Pancreas (tissue), 10 donors: ENCODE measurements at places on chromosomes 4 and X.

- peaks cover 4% of the 10 kb centered on the region for H3K4me1 ChIP-seq
- DNase-seq: peak; percentile 71
- H3K27ac ChIP-seq: no peak overlapping the region
- no peaks in the 10 kb centered on the region for H3K27me3 ChIP-seq
Observed at GRCh38 chr4:1039493-1040343, 28.3 kb downstream of the FGFRL1 start.

DNA sequence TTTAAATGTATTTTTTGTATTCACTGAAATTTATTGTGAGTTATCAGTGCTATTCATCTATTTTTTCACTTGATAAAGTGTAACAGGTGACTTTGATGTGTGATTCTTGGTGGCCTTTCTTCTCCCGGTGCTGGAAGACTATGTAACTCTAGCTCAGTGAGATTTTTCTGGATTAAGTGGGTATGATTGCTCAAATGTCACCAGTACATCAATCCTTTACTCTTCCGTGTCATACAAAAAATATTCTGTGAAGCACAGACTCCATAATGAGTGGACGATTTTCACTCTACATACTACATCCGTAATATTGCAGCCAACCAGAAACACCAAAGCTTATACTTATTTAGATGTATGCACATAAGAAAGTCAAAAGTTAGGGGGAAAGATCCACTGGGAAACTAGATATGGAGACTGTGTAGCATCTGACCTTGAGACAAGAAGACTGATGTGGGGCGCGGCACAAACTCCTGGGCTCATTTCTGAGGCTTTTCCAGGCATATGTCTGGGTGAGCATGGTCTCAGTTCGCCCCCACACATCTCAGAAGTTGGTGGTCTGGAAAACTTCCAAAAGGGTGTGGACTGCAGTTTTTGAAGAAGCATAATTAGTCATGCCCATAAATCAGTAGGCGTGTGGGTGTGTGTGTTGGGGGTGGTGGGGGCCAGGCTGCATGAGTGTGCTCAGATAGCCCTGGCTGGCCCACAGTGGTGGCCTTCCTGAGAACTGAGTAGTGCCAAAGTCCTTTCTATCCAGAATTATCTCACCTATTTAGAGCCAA, 53.9 kb upstream of the TENM3 start:
- DNase-seq: no peak
- H3K27ac ChIP-seq: no peak overlapping the region
- H3K4me1 ChIP-seq: no peaks in the 10 kb centered on the region
- no peak overlapping the region for H3K4me3 ChIP-seq

DNA sequence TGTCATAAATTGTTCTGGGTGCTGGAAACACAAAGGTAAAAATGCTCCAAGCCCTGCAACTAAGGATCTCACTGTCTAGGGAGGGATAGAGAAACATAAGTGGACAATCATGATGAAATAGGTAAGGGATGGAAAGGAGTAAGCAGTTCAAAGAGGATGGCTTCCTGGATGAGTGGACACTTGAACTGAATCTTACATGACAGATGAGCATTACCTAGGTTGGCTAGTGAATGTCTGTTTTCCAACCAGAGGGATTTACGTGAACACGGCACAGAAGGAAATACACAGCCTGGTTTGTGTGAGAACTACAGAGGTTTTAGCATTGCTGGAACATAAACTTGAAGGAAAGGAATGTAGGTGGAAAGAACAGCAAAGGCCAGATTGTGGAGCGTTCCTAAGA, 150.2 kb upstream of the GALNT7 start:
- H3K27ac ChIP-seq: no peak overlapping the region
- H3K4me1 ChIP-seq: no peaks in the 10 kb centered on the region
- H3K36me3 ChIP-seq: no peaks in the 10 kb centered on the region
- H3K27me3 ChIP-seq: no peaks in the 10 kb centered on the region
- H3K4me3 ChIP-seq: no peak overlapping the region

- H3K4me1 ChIP-seq: no peaks in the 10 kb centered on the region
- DNase-seq: no peak
- no peaks in the 10 kb centered on the region for H3K36me3 ChIP-seq
Observed at GRCh38 chrX:109728173-109728535, 4.9 kb downstream of the ACSL4 start.

DNA sequence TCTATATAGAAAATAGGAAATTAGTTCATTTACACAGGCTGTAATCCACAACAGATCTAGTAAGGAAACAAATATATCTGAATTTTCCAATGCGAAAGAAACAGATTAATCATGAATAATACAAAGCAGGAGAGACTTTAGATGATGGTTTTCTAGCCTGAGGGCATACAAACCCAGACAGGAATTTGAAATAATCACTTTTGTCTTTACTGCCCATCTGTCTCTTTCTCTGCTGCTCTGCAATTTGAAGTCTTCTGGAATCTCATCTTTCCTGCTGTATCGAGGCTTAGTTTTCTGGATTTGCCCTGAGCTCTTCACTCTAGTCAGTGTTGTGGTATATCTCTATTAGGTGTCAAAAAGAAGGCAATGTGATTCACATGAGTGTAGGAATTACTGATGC, 711.8 kb upstream of the FAM241A start:
- no peak overlapping the region for H3K4me3 ChIP-seq
- no peaks in the 10 kb centered on the region for H3K36me3 ChIP-seq
- no peak overlapping the region for H3K27ac ChIP-seq
- no peak for DNase-seq
- H3K27me3 ChIP-seq: no peaks in the 10 kb centered on the region

GRCh38 chr4:165294907-165295306, 32.6 kb upstream of the MSMO1 start:
- H3K4me3 ChIP-seq: no peak overlapping the region
- no peaks in the 10 kb centered on the region for H3K27me3 ChIP-seq
- no peaks in the 10 kb centered on the region for H3K36me3 ChIP-seq
- H3K27ac ChIP-seq: no peak overlapping the region
- no peak for DNase-seq

GRCh38 chr4:8229331-8229975, 30.4 kb downstream of the SH3TC1 start:
- H3K4me1 ChIP-seq: peaks cover 15% of the 10 kb centered on the region
- H3K4me3 ChIP-seq: no peak overlapping the region
- no peak overlapping the region for H3K27ac ChIP-seq
- H3K36me3 ChIP-seq: peaks cover 6% of the 10 kb centered on the region
- no peaks in the 10 kb centered on the region for H3K27me3 ChIP-seq

GRCh38 chrX:116605576-116605975, 142.8 kb upstream of the CT83 start:
- H3K4me3 ChIP-seq: no peak overlapping the region
- no peak for DNase-seq
- H3K27me3 ChIP-seq: no peaks in the 10 kb centered on the region
- no peak overlapping the region for H3K27ac ChIP-seq
- no peaks in the 10 kb centered on the region for H3K4me1 ChIP-seq

DNA sequence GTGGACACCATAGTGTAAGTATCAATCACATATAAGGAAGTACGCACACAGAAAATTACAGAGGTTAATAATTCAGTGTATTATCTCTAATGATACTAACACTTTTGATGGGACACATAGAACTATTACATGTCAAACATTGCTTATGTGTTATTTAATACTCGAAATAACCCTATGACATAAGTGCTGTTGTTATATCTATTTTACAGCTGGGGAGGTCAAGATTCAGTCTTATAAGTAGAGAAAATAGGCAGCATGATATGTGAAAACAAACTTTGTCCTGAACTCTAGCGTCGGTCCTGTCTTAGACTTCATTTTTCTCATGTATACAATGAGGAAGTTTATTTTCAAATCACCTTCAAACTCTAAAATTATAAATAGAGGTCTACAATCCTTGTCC, 23.2 kb downstream of the ENPEP start:
- no peaks in the 10 kb centered on the region for H3K27me3 ChIP-seq
- H3K4me1 ChIP-seq: no peaks in the 10 kb centered on the region
- H3K36me3 ChIP-seq: no peaks in the 10 kb centered on the region
- no peak for DNase-seq

GRCh38 chr4:139054791-139055505, 39.4 kb downstream of the NOCT start:
- DNase-seq: no peak
- no peak overlapping the region for H3K4me3 ChIP-seq
- H3K36me3 ChIP-seq: peaks cover 24% of the 10 kb centered on the region
- no peaks in the 10 kb centered on the region for H3K27me3 ChIP-seq

DNA sequence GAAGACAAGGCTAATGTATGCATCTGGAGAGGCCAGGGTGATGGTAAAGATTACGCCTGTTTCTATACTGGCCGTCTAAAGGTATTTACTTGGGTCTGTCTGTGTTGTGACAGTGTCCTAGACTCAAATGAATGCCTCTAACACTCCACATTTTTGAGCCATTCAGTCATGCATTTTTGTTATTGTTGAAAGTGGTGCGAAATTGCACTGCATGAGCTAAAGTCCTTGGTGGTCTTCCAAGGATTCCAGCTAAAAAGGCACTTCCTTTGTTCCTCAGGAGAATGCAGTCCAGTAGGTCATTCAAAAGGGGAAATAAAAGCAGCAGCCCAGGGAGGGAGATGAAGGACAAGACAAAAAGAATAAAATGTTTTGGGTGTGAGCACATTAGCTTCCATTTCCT, 3.0 kb downstream of the GPC4 start:
- H3K27ac ChIP-seq: no peak overlapping the region
- no peak overlapping the region for H3K4me3 ChIP-seq
- no peak for DNase-seq
- no peaks in the 10 kb centered on the region for H3K27me3 ChIP-seq

- no peaks in the 10 kb centered on the region for H3K4me1 ChIP-seq
- no peaks in the 10 kb centered on the region for H3K27me3 ChIP-seq
- no peak overlapping the region for H3K27ac ChIP-seq
- no peaks in the 10 kb centered on the region for H3K36me3 ChIP-seq
Observed at GRCh38 chr4:141210168-141210567, 10.5 kb upstream of the ZNF330 start.

- H3K27me3 ChIP-seq: peaks cover 11% of the 10 kb centered on the region
- H3K27ac ChIP-seq: no peak overlapping the region
- no peaks in the 10 kb centered on the region for H3K36me3 ChIP-seq
- no peaks in the 10 kb centered on the region for H3K4me1 ChIP-seq
- H3K4me3 ChIP-seq: no peak overlapping the region
Observed at GRCh38 chrX:73481521-73481920, 34.7 kb downstream of the CDX4 start.

DNA sequence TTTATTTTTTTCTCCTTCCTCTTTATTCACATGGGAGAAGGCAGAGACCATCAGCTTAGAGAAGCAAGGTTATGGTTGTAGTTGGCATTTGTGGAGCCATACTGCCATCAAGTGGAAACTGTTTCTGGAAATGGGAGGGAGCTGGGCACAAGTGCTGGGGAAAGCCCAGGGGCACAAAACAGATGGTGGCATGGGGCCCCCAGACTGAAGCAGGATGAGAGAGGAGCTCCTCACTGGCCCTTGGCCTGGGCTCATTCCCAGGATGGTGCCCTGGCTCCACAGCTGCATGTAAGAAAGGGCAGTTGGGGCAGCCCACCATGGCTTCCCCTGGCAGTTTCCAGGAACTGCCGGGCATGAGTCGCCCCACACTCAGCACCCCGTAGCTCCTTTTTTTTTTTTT, 59.2 kb downstream of the NBDY start:
- H3K36me3 ChIP-seq: no peaks in the 10 kb centered on the region
- no peaks in the 10 kb centered on the region for H3K27me3 ChIP-seq
- no peak overlapping the region for H3K4me3 ChIP-seq
- DNase-seq: no peak

DNA sequence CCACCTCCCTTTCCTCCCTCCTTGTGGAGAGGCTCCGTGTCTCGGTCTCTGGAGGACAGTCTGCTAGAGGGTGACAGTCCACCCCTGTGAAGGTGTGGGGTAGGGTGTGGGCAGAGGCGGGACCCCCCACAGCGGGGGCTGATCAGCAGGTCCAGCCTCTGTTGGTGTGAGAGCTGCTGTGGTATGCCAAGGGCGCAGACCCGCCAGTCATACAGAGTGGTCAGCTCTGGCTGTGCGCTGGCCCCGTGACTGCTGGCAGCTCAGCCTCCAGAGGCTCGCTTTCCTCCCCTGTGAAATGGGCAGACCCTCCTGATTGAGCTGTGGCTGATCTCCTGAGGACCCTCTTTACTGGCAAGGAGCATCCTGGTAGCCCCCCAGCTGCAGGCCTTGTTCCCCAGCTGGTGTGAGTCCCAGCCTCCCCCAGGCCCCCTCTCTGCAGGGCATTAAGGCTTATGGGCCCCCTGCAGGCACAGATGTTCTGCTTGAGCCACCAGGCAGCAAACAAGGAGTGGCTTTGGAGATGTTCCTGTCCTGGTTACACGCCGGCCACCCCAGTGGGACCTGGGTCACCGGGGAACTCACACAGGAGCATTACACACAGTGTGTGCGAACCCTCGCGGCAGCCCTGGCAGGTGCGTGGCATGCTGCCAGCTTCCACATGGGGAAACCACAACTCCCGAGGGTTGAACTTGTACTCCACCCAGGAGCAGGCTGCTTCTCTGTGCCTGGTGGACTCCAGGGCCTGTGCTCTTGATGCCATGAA, 76.8 kb downstream of the PPP2R2C start:
- no peaks in the 10 kb centered on the region for H3K27me3 ChIP-seq

GRCh38 chr4:25827897-25828296, 34.9 kb downstream of the SEL1L3 start:
- no peak for DNase-seq
- H3K27me3 ChIP-seq: no peaks in the 10 kb centered on the region
- no peak overlapping the region for H3K4me3 ChIP-seq
- H3K27ac ChIP-seq: no peak overlapping the region
- H3K4me1 ChIP-seq: peaks cover 12% of the 10 kb centered on the region
- H3K36me3 ChIP-seq: no peaks in the 10 kb centered on the region

GRCh38 chr4:113355550-113356371, 306.3 kb downstream of the ANK2 start:
- no peak for DNase-seq
- no peak overlapping the region for H3K27ac ChIP-seq
- H3K27me3 ChIP-seq: no peaks in the 10 kb centered on the region
- H3K4me1 ChIP-seq: no peaks in the 10 kb centered on the region

DNA sequence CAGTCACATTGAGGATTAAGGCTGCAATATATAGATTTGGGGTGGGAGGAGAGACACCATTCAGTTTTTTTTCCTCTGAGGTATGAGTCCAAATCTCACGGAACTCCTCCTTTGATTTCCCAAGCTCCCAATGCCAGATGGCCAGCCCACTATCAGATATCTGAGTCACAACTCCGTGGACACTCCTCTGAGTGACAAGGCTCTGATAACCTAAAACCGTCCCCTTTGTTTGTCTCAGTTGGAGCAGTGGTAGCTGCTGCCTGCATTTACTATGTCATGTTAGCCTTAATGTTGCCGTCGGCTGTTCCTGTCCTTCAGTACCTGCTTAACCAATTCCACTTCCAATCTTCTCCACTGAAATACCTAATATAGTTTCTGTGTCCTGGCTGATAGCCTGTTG, 107.3 kb downstream of the DTHD1 start:
- DNase-seq: no peak
- H3K27me3 ChIP-seq: peaks cover 9% of the 10 kb centered on the region
- H3K36me3 ChIP-seq: no peaks in the 10 kb centered on the region
- no peak overlapping the region for H3K27ac ChIP-seq
- H3K4me1 ChIP-seq: no peaks in the 10 kb centered on the region
